ENCODE measurements at places on chromosomes 6 and 20.
A peak's percentile ranks its signal among the peaks of the same experiment; 100 is the strongest.

GRCh38 chr6:140017470-140017869, 643.0 kb upstream of the CITED2 start:
- DNase-seq = no peak

DNA sequence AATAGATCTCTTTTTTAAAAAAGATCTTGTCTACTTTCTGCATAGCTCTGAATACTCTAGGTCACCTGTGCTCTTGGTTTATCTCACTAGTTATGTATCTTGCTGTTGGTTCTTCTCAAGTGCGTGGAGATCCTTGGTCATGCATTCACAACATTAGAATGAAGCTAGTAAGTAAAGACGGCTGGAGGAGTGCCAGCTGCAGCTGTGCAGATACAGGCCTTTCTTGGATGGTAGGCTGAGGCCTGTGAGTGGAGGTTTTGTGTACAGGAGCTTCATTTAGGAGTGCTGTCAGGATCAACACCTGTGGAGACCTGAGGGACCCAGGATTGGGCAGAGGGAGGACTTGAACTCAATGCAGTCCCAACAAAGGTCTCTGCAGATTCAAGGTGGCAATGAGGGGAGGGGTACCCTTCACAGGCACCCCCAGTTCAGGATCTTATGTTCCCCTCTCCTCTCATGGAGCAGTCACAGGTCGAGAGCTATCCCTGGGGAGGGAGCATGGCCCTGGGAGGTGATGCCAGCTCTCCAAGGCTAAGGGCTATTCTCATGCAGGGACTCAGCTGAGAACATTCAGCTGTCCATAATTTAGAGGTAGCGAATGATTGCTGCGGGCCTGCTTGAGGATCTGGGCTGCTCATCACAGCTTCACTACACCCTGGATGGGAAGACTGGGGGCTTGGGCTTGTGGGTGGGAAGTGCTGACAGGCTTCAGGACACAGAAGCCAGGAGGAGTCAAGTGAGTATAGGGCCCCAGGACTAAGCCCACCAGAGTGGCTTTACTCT, 98.9 kb upstream of the ENPP5 start:
- peak; percentile 7 for DNase-seq

- no peak for DNase-seq
Observed at GRCh38 chr6:143139239-143139784, 78.6 kb downstream of the AIG1 start.

- DNase-seq = no peak
Observed at GRCh38 chr20:50724112-50724725, 7.2 kb upstream of the PARD6B start.

GRCh38 chr20:31677553-31678260, 40.0 kb downstream of the COX4I2 start:
- no peak for DNase-seq

DNA sequence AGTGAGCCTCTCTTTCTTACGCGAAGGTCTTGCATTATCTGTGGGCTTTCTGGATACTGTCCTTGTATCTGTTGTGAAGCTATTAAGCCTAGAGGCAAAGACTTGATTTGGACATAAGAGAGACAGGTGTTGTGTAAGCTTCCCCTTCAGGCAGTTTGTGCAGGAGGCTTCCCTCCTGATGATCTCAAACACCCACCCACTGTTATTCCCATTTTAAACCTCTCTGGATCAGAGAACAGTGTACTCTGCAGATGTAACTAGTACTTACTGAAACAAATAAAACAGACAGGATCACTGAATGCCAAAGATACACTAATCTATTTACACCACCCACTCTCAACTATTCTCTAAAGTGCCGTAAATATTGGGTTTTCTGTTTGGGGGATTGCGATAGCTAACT, 113.8 kb upstream of the RAB32 start:
- no peak for DNase-seq

- no peak for DNase-seq
Observed at GRCh38 chr6:25312034-25312620, 33.0 kb downstream of the CARMIL1 start.

- no peak for DNase-seq
Observed at GRCh38 chr6:20348041-20348440, 53.6 kb upstream of the E2F3 start.

- no peak for DNase-seq
Observed at GRCh38 chr20:20549704-20550103, 162.7 kb downstream of the RALGAPA2 start.

- no peak for DNase-seq
Observed at GRCh38 chr20:41507436-41507835, 110.7 kb downstream of the CHD6 start.

DNA sequence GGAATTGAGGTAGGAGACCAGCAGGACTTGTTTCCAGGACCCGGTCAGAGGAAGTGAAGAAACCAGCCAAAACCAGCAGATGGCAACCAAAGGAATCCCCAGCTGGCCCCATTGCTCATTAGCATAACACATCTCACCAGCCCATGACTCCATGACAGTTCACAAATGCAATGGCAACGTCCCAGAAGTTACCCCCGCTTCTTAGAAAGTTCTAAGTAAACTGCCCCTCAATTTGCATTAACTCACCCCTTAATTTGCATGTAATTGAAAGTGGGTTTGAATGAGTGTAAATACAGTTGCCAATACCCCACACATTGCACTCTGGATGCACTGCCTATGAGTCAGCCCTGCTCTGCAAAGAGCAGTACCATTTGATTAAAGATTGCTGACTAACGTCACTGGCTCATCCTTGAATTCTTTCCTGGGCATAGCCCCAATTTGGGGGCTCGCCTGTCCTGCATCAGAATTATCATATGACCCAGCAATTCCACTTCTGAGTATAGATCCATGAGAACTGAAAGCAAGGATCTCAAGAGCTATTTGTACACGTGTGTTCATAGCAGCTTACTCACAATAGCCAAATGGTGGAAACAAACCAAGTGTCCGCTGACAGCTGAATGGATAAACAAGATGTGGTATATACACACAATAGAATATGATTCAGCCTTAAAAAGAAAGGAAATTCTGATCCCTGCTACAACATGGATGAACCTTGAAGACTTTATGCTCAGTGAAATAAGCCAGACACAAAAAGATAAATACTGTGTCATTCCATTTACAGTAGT, 36.4 kb downstream of the MYLK4 start:
- DNase-seq = no peak

DNA sequence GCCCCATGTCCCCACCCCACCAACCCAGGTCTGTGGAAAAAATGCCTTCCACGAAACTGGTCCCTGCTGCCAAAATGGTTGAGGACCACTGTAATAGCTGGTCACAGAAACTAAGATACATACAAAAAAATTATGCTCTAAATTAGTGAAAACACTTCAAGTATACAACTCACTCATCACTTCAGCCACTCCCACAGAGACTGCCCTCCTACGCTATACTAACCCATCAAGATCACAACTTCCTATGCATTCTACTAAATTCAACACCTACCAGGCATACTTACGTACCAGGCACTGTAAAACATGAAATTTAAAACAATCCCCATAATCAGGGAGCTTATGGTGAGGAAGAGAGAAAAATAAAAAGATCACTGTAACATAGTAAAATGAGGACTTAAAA, 22.9 kb downstream of the RUNX2 start:
- DNase-seq = no peak

Measured in NCI-H1092 treated with DMSO at 0.1 percent for 48 hours (cell line).